ENCODE measurements at places on chromosomes 7 and 10.

GRCh38 chr7:27586825-27587224 is 75.9 kb downstream of the HIBADH start:
- DNase-seq: no peak

- DNase-seq: no peak
These were observed 41.2 kb upstream of the VCL start for GRCh38 chr10:73956476-73957359.

GRCh38 chr10:60003651-60004523 is 97.5 kb upstream of the CCDC6 start:
- no peak for DNase-seq

- peak; percentile 29 for DNase-seq
These were observed at the start of gene CTTNBP2 for GRCh38 chr7:117873310-117874190. Gene CTTNBP2, minus strand, starts transcription at chr7:117873441. Its CDS starts 26 bp downstream, at chr7:117873415.

DNA sequence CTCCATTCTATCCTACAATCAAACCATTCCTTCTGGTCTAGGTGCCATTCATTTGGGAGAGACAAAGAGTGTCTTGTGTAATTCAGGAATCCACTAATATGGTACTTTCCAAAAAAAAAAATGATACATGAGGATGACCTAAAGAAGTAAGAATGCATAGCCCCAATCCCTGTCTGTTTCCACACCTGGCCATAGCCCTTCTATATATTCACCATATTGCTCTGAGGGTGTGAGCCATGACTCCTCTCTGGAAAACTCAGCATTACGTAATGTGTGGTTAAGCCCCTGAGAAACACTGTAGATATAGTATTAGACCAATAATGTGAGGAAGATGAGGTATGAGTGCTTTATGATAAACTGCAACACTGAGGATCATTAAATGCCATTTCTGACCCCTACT is 592.7 kb downstream of the INHBA start:
- DNase-seq: no peak

- DNase-seq: no peak
These were observed at the start of gene VWC2 for GRCh38 chr7:49773218-49773935. Gene VWC2, plus strand, starts transcription at chr7:49773638. Its CDS starts 1,798 bp downstream, at chr7:49775436.

DNA sequence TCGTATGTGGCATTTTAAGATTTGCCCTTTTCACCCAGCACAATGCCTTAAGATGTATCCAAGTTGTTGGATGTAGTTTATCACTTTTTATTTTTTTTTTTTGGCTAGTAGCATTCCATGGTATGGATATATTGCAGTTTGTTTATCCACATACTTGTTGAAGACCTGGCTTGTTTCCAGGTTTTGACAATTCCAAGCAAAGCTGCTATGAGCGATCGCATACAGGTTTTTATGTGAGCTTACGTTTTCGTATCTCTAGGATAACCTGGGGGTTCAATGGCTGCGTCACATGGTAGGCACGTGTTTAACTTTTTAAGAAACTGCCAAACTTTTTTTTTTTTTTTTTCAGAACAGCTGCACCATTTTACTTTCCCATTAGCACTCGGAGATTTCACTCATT is 32.2 kb downstream of the BAIAP2L1 start:
- DNase-seq: no peak

GRCh38 chr10:76401006-76401405 is 969.6 kb downstream of the LRMDA start:
- DNase-seq: no peak

- no peak for DNase-seq
These were observed 4.4 kb downstream of the MRLN start for GRCh38 chr10:59748834-59749233.

- DNase-seq: no peak
These were observed 75.7 kb downstream of the SEMA3C start for GRCh38 chr7:80843018-80843677.

DNA sequence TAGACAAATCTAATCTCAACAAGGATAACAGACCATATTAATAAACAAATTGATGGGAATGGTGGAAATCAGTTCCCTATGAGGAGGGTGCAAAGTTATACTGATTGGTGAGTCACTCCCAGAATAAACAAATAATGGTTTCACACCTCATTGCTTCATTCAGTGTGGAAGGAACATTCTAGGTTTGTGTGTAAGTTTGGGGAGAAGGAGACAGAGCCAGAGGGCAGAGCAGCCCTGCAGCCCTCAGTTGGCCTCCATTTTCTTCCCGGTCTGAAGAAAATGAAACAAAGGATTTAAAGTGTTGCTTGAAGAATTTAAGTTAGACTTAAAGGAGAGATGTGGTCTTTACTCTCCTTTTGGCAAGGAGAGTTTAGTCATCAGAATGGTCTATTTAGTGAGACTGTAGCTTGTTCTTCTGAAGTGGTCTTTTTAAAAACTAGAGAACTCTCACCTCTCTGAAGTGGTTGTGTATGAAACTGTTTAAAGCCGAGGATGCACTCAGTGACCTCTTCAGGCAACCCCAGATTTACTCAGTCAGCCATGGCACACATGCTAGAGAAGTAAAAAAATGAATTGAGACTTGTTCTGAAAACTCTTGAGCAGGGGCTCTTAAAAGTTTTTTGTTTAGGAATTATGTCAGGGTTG is 27.2 kb downstream of the IKZF1 start:
- DNase-seq: no peak

DNA sequence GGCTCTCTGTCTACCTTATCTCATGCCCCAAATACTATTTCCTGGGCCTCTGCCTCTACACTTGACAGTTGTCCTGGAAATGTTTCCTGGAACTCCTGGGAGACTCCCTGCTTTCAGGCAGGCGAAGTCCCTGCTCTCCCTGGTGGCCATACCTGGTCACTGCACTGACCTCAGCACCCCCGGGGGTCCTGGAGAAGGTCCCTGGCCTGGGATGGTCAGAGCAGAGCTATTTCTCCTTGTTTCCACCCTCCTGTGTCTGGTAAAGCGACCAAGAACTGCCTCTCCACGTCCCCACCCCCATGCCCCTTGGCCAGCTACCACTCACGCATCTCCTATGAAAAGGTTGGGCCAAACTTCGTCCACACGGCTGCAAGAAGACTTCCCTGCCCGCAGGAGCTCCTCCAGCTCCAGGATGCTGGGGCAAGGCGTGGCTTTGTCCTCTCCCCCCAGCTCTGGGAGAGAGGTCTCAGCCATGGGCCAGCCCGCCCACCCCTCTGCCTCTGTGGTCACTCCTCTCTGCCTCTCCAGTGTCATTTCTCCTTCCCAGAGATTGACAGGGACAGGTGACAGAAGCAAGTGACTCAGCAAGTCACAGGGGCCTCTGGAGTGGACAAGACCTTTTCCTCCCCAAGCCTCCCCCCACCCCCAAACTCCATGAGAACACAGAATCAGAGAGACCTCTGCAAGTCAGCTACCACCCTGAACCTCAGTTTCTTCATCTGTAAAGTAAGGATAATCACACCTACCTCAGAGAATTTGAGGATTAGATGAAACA is 2.6 kb upstream of the SAMD8 start:
- DNase-seq: no peak

- DNase-seq: no peak
These were observed 14.2 kb upstream of the PRF1 start for GRCh38 chr10:70616761-70617160.

- no peak for DNase-seq
These were observed 101.2 kb upstream of the KLF6 start for GRCh38 chr10:3886191-3886590.

- DNase-seq: no peak
These were observed 73.2 kb downstream of the WNT2 start for GRCh38 chr7:117249696-117250095.

GRCh38 chr10:125768219-125768855 is 7.3 kb downstream of the MMP21 start:
- no peak for DNase-seq

DNA sequence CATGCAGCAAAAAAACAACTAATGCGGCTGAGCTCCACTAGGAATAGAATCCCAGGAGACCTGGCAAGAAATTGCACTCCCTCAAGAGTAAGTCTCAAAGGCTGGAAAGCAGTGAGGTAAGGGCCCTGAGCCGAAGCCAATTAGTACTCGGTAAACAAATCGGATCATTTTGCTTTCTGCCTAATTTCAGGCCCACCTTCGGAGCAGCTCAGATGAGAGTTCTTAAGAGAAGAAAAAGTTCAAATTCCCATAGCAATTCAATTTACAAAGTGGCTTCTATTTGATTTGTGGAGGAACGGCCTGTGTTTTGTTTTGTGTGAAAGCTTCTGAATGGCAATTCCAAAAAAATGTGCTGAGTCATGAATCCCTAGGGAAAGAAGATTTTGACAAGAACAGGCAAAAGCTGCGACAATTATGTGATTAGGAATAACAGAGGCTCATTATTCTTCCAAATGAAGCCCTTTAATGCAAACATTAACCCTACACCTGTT is 60.9 kb downstream of the SLC16A9 start:
- peak; percentile 62 for DNase-seq

- no peak for DNase-seq
These were observed 209.0 kb downstream of the POU6F2 start for GRCh38 chr7:39186671-39187070.

GRCh38 chr10:110737886-110738634 is 93.9 kb downstream of the RBM20 start:
- no peak for DNase-seq

DNA sequence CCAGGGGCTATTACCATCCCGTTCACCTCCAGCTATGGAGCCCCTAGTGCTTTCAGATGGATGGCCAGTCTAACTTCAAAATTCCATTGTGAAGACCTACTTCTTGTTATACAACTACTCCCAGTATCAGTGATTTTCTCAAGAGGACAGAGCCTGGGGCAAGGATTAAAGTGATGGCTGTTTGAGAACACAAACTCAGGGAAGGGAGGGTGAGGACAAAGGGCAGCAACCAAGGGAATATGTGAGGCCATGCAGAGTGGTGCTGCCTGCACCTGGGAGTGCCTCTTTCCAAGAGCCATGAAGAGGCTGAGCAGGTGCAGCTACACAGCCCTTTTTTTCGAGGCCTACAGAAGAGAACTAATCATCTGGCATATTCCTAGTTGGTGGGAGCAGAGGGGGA is 303.5 kb upstream of the BMPER start:
- no peak for DNase-seq

DNA sequence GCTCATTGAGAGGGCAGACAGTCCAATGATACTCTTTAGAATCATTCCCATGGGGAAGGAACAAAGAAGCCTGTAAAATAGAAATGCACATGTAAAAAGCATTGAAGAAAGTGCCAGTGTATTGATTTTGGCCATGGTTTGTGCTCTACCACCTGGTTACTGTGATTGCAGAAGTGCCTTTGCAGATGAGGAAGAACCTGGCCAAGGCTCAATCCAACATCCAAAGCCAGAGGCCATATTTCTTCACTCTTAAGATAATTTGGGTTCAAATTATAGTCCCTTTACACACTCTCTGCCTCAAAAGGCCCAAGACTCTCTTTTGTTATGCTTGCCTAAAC is 122.1 kb downstream of the EGFR start:
- DNase-seq: no peak

DNA sequence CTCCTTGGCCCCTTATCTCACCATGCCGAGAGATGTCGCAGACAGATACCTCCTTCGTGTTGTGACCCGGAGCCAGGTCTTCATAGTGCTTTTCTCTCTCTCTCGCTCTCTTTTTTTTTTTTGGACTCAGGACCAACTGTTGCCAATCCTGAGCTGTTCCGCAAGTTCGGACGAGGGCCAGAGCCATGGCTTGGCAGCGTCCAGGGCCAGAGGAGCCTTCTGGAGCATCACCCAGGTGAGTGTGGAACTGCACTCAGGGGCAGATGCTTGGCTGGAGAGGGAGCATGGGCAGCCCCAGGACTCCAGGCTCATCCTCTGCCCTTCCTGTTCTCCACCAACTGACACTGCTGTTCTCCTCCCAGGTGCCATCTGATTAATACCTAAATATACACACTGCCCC is 7.8 kb downstream of the ZNF862 start:
- DNase-seq: no peak

- DNase-seq: no peak
These were observed 303.9 kb downstream of the GRID1 start for GRCh38 chr10:86062647-86063145.
